NCI-H1092 (cell line): ENCODE measurements at places on chromosomes 12 and 14.

- no peak for DNase-seq
Observed at GRCh38 chr12:121522971-121523370, 57.9 kb downstream of the KDM2B start.

DNA sequence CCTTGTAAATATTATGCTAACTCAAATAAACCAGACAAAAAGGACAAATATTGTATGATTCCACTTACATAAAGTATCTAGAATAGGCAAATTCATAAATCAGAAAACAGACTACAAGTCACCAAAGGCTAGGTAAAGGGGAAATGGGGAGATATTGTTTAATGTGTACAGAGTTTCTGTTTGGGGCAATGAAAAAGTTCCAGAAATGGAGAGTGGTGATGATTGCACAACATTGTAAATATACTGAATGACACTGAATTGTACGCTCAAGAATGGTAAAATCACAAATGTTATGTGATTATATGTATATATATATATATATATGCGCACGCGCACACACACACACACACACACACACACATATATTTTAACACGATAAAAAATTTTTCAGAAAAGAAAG is 182.5 kb downstream of the SLC2A13 start:
- no peak for DNase-seq

GRCh38 chr12:120814203-120814902 is 88.7 kb downstream of the ACADS start:
- no peak for DNase-seq

GRCh38 chr12:132271755-132272092 is 57.7 kb downstream of the GALNT9 start:
- DNase-seq, result no peak

- no peak for DNase-seq
Observed at GRCh38 chr14:32703183-32703621, 235.5 kb upstream of the NPAS3 start.
